ENCODE measurements at places on chromosomes 7 and 10.

DNA sequence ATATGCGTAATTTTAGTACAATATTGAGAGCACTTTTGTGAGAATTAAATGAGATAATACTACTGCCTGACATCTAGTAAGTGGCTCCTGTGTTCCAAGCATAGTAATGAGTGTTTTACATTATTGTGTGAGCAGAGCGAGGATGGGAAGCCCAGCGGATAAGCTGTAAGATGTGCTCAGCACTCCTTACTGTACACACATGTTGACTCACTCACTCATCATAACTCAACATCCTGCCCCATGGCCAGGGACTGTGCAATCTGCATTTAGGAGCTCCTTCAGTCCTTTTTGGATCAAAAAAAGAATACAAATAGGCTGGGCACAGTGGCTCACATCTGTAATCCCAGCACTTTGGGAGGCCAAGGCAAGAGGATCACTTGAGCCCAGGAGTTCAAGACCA is 72.9 kb upstream of the NEBL start:
- no peak for DNase-seq

DNA sequence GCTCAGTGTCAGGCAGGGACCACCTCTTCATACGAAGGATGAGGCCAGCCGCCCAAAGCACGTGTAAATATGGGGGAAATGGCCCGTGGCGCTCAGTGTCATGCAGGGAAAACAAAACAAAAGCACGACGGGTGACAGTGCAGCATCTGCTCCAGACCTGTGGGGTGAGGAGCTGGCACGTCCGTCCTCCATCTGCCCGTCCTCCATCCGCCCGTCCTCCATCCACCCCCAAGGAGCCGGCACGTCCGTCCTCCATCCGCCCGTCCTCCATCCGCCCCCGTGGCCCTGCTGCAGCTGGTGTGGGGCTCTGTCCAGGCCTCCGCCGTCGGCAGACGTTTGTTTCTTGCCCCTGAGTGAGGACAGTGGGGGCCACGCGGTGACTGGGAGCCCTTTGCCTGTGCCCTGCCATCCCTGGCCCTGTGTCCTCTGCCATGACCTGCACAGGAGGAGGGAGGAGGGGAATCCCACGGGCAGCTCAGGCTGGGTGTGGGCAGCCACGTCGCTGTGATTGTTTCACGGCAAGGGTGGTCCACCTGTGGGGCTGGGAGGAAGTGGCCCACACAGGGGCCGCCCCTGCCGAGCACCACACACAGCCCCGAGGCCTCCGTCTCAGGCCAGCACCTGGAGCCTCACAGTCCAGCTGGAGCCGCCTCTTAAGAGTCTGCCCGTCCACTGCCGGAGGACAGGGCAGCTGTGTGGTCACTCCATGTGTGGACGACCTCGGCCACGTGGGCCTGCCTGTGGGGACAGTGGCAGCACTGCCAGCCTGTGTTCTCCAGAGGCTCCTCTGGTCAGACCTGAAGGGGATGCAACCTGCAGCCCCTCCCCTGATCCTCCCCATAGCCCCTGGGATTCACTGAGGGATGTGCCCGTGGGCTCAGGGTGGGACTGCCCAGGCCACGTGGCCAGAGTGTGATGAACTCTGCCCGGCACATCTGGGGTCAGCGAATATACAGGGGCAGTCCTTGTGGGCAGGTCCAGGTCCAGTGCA is 38.2 kb upstream of the DPYSL4 start:
- DNase-seq, result no peak

DNA sequence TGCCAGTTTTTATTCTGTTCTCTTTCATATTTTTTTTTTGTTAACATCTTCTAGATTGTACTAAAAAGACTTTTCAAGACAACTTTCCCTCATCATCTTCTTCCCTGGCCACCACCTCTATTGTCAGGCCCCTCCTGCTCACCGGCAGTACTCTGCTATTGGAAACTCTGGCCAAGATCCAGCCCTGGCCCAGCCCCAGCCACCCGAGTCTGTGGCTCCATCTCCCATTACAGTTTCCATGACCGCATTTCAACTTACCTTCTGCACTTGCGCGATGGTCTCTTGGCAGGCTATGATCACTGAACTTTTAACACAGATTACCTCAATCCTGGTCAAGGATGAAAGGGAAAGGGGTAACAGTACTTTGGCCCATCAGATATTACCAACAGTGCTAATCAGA is 137.7 kb upstream of the POM121L12 start:
- DNase-seq, result no peak

DNA sequence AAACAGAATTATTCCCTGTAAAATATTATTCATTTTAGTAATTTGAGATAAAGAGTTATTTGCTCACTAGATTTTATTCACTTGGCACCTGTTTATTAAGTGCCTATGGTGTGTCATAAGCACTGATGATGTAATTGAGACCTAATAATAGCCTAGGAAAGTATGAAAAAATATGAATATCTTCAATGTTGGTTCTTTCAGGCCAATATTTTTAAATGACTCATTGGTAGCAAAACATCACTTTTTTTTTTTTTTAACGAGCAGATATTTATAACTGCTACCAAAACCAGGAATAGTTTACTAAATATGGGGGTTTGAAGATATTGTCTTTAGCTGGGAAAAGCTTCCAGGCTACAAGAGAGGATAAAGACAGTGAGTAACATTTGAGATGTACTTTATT is 228.0 kb downstream of the PRKG1 start:
- no peak for DNase-seq

GRCh38 chr7:80583901-80584300 is 54.5 kb upstream of the CD36 start:
- no peak for DNase-seq

DNA sequence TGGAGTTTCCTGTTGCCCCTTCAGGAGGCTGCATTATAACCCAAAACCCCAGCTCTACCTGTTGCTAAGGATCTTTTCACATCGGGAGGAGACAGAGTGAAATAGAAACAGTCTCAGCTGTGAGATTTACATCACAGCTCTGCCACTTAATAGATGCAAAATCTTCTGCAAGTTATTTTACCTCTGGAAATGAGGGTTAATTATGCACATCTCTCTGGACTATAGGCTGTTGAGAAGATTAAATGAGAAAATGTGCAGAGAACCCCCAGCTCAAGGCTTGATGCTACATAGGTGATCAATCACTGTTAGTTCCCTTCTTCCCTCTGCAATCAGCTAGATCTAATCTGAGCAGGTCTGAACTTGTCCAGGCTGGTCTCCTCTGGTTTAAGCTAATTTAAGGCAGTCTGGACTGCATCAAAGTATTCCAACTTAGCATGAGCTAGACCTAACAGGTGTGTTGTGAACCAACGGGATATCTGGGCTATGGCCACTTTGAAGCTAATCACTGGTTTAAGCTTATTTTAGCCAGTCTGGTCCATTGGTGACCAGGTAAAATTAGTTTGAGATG is 8.9 kb upstream of the LRRC18 start:
- DNase-seq, result no peak

DNA sequence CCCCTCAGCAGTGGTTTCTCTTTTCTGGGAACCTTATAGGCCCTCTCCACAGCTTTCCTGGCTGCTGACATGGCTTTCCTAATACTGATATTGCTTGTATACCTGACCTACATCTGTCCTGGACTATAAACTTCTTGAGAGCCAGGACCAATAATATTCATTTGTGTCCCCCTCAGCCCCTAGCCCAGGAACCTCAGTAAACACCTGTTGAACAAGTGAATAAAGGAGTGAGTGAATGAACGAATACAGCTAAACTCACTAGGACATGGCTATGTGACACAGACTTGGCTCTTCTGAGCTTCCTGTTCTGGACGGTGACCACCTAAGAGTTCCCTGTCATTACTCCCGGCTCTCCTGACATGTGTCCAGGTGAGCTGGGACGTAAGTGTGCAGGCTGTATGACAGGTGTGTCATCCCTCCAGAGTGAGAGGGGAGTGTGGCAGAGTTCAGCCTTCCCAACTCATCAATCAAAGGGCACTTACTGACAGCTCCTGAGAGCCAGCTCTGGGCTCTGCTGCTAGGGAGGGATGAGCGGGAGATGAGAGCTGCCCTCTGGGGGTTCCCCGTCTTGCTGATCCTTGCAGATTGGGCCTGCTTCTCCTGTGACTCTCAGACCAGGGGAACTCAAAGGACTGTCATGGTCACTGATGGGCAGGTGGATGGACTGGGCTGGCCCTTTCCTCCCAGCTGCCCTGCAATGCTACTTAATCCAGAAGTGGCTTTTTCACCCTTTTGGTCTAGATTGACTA is 84.5 kb downstream of the HIF1AN start:
- no peak for DNase-seq

- DNase-seq, result peak; percentile 93
These were observed 62.2 kb downstream of the CCDC71L start for GRCh38 chr7:106598663-106599342.

DNA sequence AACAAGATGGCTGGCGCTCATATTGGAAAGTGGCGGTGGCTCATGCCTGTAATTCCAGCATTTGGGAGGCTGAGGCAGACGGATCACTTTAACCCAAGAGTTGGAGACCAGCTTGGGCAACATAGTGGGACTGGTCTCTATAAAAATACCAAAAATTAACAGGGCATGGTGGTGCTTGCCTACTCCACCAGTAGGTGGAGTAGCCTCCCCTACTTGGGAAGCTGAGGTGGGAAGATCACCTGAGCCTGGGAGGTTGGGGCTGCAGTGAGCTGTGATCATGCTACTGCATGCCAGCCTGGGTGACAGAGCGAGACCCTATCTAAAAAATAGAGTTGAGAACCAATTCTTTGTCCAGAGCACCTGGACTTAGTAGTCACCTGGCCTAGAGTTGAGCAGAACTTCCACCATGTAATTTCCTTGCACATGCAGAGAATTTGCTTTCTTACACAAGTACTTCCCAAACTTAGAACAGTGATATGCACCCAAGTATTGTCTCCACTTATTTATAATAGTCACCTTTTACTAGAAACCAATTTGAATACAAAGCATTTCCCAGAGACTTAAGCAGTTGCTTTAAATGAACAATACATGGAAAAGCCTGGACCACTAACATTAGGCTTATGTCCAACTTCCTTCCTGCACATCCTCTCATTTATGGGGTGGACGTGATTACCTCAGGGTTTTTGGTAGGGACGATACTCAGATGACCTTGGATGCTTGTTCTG is 15.9 kb downstream of the LAMB4 start:
- no peak for DNase-seq

DNA sequence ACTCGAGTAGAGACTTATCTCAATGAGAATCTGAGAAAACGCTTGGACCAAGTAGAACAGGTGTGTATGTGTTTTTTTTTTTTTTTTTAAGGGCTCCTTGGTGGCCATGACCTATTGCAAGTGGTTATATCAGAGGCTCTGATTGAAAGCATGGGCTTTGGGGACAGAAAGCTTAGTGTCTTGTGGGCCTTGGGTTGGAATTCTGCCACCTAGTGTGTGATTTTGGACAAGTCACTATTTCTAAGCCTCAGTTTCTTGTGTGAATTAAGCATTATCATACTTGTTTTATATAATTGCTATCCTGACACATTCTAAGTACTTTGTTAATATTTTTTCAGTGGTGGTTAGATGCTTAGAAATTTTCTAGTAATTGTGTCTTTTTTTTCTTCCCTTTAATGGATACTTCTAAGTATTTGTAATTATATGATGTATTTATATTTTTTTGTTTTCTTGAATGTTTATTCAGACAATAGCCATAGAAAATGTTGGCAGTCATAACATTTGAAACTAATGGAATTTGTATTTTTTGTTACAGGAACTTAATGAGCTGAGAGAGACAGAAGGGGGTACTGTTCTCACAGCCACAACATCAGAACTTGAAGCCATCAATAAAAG is 33.1 kb downstream of the SMC3 start:
- no peak for DNase-seq

Data from DMS153 (cell line).